Activated CD4-positive, alpha-beta T cell treated with anti-CD3 and anti-CD28 coated beads, Interleukin-2, amount 10 ng/mL, durations not matched to agents 7 days and 5 days (primary cell): ENCODE measurements at places on chromosomes 7 and 10. TPM values are rescaled to one million over a fixed set of nuclear protein-coding genes. Genes with fewer than 3 reads are reported as not detected.

DNA sequence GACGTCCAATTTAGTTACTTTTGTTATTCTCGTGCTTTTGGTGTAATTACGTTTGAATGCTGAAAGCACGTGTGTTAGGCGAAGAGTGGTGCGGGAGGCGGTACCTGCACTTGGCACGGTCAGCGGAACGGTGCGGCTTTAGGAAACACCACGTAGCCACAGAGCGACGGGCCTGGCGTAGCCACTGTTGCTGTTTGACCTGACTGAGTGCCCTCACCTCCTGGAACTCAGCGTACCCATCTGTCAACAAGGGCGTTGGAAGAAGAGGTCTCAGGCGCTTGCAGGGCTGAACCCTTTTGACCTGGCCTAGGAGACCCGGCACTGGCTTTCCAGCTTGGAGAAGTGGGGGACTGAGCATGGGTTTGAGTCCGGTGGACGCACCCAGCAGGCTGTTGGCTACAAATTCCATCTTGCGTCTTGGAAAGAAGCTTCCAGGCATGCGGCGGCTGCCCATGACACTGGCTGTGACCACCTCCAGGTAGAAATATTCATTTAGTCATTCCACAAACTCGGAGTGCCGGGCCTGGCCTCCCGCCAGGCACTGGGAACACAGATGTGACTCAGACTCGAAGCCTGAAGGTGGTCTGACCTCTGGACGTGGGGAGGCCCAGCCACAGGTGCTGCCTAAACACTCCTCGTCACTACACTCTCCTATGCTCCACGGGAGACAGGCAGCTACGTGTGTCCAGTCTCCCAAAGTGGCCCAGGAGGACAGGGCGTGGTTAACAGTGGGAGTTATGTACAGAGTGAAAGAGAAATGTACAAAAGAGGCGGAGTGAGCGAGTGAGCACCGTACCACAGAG is 22.2 kb downstream of the FAM20C start:
- H3K27ac ChIP-seq = no peak overlapping the region
- H3K4me1 ChIP-seq = no peaks in the 10 kb centered on the region
- no peak overlapping the region for H3K4me3 ChIP-seq

GRCh38 chr10:48511875-48512231 is 93.0 kb downstream of the ARHGAP22 start:
- no peak for DNase-seq
- no peak overlapping the region for H3K4me3 ChIP-seq
- no peaks in the 10 kb centered on the region for H3K4me1 ChIP-seq
- peaks cover 1% of the 10 kb centered on the region for H3K36me3 ChIP-seq

DNA sequence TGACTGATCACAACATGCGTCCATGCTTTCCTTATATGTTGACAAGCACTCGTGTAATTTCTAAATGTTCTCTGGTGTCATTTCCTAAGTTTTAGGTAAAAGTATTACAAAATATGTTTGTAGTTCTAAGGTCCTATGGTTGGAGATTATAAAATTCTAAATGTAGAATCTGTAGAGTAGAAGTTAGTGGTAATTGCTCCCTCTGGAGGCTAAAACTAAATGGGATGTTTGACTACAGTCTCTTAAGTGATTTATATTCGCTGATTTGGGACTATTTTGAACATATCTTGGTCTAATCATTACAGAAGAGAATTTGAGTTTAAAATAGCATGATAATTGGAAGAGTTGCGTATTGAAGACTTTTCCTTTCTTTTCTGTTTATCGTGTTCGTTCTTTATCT is 74.1 kb downstream of the ZMYND11 start:
- H3K4me1 ChIP-seq = no peaks in the 10 kb centered on the region
- no peak overlapping the region for H3K27ac ChIP-seq
- H3K36me3 ChIP-seq = peaks cover 28% of the 10 kb centered on the region
- H3K27me3 ChIP-seq = no peaks in the 10 kb centered on the region

- no peaks in the 10 kb centered on the region for H3K36me3 ChIP-seq
- no peak overlapping the region for H3K27ac ChIP-seq
- peaks cover 6% of the 10 kb centered on the region for H3K27me3 ChIP-seq
- no peak for DNase-seq
Measured at GRCh38 chr10:123475466-123475865, 190.7 kb upstream of the GPR26 start.

The CALCR gene
- not detected for total RNA-seq

DNA sequence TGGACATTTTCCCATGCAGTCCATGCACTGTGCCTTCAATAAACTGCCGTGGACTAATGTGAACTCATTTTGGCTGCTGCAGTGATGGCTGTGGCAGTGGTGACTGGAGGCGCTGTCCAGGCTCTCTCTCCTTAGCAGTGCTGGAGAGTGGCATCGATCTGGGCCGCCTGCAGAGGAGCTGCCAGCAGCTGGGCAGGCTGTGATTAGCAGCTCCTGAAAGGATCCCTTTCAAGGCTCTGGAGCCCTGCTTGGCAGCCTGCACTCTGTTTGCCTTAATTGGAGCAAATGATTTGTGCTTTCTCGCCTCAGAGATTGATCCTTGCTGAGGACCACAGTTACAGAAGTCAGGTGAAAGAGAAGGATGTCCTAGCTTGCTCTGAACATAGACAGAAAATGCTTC is 130.1 kb upstream of the VWC2 start:
- no peak for DNase-seq
- H3K4me1 ChIP-seq = no peaks in the 10 kb centered on the region
- no peaks in the 10 kb centered on the region for H3K36me3 ChIP-seq
- no peak overlapping the region for H3K4me3 ChIP-seq
